Stimulated activated CD4-positive, alpha-beta T cell treated with anti-CD3 and anti-CD28 coated beads, Interleukin-15, amount 100 ng/mL, for 24 hours (primary cell): ENCODE measurements at places on chromosomes 1 and 21.

DNA sequence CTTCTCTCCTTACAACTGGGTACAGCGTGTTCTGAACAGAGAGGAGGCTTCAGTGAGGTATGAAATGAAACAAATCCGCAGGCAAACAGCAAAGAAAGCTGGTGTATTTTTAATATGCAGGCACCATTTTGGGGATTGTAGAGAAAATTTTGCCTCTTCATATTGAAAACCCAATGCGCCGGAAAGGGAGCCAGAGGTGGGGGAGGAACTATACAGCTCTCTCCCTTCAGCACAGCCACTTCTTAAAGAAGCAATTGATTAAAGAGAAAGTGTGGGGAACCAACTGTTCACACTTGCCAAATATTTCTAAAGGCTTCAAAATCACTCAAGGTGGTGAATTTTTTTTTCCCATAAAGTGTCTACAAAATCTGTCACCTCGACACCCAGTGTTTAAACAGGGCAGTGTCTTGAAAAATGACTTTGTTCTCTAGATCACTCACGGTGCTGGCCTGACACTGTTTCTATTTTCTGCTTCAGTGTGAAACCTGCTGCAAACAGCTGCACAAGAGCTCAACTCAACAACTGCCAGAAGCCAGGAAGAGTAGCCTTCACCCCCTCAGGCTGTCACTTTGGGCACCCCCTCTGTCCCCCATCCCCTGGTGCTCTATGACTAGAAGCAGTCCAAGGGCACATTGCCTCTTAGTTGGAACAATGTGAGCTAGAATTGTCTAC is 123.8 kb upstream of the CTTNBP2NL start:
- DNase-seq, result no peak

- DNase-seq, result no peak
Measured at GRCh38 chr1:209397371-209397770, 186.1 kb upstream of the CAMK1G start.

GRCh38 chr1:182794676-182795201 is 5.2 kb downstream of the NPL start:
- no peak for DNase-seq

GRCh38 chr21:42587036-42587435 is 66.4 kb upstream of the PDE9A start:
- no peak for DNase-seq

- peak; percentile 66 for DNase-seq
Measured at GRCh38 chr1:156860628-156861423, at the start of gene NTRK1. NTRK1 (plus strand) TSS chr1:156860865; CDS start chr1:156860935, 70 bp downstream.

- no peak for DNase-seq
Measured at GRCh38 chr1:115506924-115507589, 134.7 kb upstream of the VANGL1 start.

- no peak for DNase-seq
Measured at GRCh38 chr1:14184454-14184853, 414.0 kb upstream of the KAZN start.

- DNase-seq, result no peak
Measured at GRCh38 chr21:36117286-36117741, 17.6 kb upstream of the CBR3 start.

DNA sequence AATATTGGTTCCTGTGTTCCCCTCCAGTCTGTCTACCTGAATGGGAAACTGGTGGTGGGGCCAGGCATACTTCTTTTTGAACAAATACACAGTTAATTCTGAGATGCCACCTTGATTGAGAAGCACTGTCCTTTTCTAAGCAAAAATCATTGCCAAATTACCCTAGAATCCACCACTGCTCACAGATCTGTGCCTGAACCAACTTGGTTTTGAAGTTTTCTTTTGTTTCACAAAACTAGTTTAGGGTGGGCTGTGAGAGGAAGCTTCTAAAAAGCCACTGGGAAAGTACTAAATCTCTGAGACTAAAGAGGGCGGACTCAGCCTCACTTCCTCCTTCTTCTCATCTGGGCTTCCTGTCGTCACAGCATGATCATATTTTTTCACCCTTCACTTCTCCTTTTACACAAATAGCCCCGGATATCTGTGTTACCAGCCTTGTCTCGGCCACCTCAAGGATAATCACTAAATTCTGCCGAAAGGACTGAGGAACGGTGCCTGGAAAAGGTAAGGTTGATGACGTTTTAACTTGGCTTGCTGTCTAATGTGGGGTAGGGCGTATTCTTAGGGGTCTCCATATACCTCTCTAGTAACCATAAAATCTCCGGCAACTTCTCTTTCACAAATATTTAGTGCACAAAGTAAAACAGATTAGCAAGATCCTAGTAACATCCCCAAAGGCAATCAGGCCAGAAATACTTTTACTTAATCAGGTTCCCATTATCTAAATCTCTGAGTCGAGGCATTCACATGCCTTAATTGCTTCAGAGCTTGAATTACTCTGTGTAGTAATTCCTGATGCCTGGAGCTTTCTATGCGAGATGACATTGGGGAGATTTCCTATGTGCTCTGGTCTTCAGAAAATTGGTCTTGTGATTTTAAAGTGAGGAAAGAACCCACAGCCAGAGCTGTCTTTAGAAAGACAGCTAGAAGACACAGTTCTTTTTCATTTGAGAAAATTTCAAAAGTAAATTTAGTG is at the start of gene CD53:
Gene CD53 (plus strand): TSS at position 404 of the 976 bp plus-strand sequence. CDS start 18,261 bp downstream, outside the sequence.
- DNase-seq, result peak; percentile 47

DNA sequence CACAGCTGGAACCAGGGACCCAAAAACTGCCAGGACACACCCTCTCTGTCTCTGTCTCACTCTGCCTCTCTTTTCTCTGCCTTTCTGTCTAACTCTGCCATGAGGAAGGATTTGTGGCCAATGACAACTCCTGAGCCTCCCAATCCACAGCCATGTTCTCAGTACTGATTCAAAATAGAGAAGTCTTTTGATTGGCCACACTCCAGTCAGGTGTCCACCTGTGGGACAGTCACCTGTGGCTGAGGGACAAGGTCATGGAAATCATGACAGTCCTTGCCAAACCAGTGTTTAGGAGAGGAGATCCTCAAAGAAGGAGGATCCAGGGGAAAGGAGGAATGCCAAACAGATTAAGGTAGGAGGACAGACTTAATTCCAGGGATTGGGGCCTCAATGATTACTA is 15.8 kb downstream of the TINAGL1 start:
- DNase-seq, result no peak

GRCh38 chr1:53369761-53370160 is 41.9 kb upstream of the LRP8 start:
- DNase-seq, result no peak

- DNase-seq, result no peak
Measured at GRCh38 chr21:45548711-45549491, 6.7 kb upstream of the SLC19A1 start.
